Left ventricle myocardium inferior (tissue), 1 donor: ENCODE measurements at places on chromosomes 3 and 15.

DNA sequence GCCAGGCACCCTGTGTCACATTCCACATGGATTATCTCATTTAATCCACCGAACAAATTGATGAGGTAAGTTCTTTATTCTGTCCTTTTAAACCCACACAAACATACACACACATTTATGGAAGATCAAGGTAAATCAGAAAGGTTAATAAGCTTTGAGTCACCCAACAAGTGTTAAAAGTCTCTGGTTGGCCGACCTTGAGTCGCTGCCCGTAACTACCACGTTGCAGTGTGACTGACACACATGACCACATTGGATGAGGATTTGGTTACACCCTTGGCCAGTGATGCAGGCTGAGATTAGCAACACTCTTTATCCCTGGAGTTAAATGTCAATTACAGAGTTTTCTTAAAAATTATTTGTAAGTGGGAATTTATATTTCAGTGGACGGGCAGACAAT, 19.2 kb downstream of the FOXP1 start:
- DNase-seq = no peak

DNA sequence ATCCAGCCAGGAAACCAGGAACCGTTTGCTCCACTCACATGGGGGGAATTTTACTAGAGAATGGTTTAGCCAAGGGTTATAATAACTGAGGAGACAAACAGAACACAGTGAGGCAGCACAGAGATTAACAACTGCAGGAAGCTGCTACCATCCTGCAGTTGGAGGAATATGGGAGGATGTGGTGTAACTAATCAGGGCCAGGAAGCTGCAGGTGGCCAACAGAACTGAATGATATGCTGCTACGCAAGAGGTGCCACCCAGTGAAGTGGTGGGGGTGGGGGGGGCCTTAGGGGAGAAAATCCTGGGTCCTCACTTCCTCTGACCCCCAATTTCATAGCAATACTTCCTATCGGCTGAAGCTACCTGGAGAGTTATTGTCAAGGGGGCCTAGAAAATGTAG, 306.4 kb upstream of the STT3B start:
- no peak for DNase-seq

- DNase-seq = no peak
Observed at GRCh38 chr15:94206463-94207167, 24.7 kb upstream of the MCTP2 start.

DNA sequence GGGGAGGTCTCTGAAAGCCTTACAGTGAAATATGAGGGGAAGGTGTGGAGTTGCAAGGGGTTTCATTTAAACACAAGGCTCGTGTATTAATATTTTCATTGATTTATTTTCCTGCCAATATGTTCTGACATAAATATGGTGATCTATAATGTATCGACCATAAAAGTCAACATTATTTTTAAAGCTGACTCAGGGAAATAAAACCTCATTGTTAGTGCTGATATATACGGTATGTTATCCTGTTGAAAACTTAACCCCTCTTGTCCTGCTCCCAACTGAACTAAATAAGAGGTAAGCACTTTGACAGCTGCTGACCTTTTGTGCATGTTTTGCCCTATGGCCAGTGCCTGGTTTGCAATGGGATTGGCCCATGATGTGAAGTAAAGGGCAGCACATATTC, 47.9 kb downstream of the MFSD1 start:
- no peak for DNase-seq

GRCh38 chr15:94395640-94396039, 164.3 kb downstream of the MCTP2 start:
- no peak for DNase-seq
